ENCODE measurements at places on chromosomes 12 and 14. TPM values are rescaled to one million over a fixed set of nuclear protein-coding genes. Genes with fewer than 3 reads are reported as not detected.

DNA sequence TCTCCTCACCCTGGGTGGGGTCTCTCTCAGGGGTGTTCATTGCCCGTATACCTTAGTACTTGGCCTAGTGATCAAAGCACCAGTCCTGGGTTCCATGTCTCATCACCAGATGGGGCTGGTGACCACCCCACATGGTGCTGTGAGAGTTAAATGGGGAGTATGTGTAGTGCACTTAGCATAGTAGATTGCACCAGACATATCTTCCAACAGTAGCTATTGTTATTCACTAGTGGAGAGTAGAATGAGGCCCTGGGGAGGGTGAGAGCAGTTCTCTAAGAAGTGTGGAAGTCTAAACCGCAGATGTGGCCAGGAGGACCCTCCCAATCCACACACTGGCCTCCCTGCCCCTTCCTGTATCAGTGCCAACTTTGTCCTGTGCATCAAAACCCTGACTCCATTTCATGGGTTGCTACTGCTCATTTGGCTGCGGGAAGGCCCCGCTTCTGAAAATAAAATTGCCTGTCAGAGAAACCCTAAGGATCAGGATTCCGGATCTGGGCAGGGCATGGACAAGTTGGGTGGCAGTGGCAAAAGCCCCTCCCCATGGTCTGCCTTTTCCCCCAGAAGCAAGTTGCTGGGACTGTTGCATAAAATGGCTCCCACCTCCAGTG lies 4.4 kb downstream of the CD9 start:
- no peak for DNase-seq

GRCh38 chr12:102033991-102034745 lies 27.6 kb downstream of the WASHC3 start:
- DNase-seq, result no peak

DNA sequence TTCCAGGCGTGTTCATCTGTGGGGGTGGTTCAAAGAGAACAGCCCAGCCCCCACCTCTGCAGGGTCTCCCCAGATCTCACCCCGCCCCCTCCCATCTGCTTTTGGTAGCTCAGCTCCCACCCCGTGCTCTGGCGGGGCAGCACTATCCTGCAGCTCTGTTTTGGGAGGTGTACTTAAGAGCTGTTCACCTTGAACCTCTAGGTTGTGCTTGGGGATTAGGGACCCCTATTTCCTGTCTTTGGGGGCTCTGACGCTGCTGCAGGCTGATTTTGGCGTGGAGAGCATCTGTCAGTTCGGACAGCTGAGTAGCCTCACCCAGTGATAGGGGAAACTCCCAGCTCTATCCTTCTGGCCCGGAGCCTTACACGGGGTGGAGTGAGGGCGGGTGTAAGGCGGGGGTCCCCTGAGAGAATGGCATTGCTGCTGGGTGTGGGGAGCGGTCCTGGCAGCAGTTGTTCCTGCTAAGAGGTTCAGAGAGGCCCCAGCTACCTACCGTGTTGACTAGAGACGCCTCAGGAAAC lies 765 bp downstream of the TMEM120B start:
- no peak for DNase-seq

GRCh38 chr14:68950111-68950510 lies 29.0 kb downstream of the ACTN1 start:
- no peak for DNase-seq

DNA sequence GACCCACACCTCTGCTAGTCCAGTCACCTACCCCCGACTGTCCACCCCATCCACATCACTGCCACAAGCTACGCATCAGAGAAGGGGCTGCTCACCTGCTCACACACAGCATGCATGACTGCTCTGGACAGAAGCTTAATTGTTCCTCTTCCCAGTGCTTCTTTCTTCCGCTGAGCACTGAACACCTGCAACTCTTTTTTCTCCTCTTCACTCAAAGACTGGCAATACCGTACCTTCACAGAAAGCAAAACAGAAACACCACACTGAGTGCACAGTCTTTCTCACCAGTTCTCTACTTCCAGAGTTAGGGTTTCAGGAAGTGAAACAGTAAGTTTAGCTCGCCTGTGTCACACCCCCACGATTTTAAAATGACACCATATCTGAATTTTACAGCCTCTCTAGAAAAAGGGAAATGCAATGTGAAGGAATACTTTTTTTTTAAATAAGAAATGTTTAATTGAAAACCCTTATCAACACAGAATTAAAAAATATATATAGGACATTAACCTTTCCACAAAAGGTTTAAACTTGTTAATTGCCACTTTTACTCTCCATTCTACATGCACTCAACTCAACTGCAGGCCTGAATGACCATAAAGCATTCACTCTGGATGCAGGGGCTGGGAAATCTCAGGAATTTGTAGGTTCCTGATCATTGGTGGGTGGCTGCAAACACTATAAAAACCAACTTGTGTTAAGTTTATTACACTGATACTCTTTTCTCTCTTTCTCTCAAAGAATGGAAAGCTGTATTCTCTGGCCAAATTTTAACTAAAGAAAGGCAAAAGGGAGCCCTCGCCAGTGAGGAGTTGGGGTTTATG lies 120.0 kb downstream of the PRICKLE1 start:
- DNase-seq, result no peak

DNA sequence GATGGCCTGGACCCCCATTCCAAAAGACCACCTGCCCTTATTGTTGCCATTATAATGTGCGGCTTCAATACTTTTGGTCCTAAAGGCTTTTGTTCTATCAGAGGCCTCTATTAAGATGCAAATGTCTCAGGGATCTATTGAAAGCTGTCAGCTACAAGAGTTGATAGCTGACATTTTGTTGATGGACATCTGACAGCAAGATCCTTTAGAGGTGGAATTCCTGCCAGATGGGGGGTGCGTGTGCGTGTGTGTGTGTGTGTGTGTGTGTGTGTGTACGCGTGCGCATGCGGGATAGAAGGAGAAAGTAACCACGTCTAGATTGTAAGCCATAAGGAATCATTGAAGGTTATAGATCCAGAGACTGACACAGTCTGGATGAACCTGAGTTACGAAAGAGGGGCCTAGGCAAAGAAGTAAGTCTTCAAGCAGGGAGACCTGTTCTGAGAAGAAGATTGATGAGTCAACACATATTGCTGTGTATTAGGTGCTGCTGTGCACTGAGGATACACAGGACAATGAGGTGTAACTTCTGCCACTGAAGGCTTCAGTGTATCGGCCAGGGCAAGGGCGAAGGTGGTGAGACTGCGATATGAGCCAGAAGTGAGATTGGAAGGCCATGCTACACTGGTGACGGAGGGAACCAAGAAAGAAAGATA lies 89.2 kb downstream of the PRMT8 start:
- no peak for DNase-seq

GRCh38 chr12:71694099-71694820 lies 8.4 kb downstream of the TMEM19 start:
- DNase-seq, result no peak

DNA sequence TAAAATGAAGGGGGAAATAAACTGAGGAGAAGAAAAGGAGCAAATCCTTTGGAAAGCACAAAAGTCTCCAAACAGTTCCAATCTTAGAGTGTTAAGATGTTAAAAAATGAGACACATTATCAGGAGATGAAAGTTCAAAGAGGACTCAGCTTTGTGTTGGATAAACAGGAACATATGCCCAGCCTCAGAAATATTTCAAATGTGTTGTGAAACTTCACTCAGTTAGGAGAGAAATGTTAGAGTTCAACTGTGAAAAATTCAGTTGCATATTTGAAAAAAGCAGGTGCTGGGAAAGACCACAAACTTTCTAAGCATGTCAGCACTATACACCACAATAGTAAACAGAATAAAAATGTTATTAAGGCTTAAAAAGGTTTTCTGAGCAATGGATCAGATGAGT lies 136.8 kb upstream of the PRKD1 start:
- no peak for DNase-seq

GRCh38 chr12:1619587-1619986 lies 9.4 kb upstream of the WNT5B start:
- DNase-seq, result no peak

GRCh38 chr14:34685819-34686428 lies 28.5 kb downstream of the CFL2 start:
- DNase-seq, result no peak

- no peak for DNase-seq
Measured at GRCh38 chr12:97301576-97301975, 161.0 kb upstream of the RMST start.

- no peak for DNase-seq
Measured at GRCh38 chr12:7302266-7302986, 1.4 kb upstream of the ACSM4 start.

- no peak for DNase-seq
Measured at GRCh38 chr14:31207287-31207754, 272 bp downstream of the HECTD1 start.

- peak; percentile 48 for DNase-seq
Measured at GRCh38 chr12:81128930-81129554, 51.2 kb downstream of the ACSS3 start.

DNA sequence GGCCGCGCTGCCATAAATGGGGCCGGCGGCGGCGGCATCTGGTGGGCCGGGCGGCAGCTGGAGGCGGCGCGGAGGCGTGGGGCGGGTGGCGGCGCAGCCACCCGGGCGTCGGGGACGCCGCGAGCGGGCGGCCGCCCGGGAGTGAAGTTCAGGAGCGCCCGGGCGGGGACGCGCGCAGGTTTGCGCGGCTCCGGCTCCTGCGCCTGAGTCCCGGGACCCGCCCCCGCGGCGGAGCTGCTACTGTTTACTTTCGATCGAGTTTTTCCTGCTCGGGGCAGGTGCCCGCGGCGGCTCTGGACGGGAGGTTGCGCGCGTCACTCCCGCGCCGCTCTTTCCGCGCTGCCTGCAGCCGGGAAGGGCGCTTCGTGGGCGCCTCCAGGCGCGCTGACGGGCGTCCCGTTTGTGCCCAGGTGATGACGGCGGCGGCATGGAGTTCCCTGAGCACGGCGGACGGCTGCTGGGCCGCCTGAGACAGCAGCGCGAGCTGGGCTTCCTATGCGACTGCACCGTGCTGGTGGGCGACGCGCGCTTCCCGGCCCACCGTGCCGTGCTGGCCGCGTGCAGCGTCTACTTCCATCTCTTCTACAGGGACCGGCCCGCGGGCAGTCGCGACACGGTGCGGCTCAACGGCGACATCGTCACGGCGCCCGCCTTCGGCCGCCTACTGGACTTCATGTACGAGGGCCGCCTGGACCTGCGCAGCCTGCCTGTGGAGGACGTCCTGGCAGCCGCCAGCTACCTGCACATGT lies at the start of gene ZBTB42:
ZBTB42 (plus strand) TSS at position 331 of the 749 bp plus-strand sequence; CDS start at position 428, 97 bp downstream.
- peak; percentile 89 for DNase-seq

DNA sequence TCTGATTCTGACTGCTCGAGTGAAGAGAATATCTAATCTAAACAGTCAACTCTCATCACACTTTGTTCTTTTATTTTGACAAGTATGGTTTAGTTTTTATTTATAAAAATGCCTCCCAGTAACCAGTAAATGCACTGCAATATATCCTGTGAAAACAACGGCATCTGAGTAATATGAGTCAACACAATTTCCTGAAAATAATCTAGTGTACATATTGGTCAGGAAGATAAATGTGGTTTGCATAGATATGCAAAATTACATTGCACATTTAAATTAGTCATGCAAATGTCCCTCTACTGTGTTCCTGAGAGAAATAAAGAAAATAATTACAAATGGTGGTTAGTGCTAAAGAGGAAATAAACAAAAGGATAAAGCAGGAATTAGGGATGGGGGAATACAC lies 1190.7 kb upstream of the SEL1L start:
- DNase-seq, result no peak

DNA sequence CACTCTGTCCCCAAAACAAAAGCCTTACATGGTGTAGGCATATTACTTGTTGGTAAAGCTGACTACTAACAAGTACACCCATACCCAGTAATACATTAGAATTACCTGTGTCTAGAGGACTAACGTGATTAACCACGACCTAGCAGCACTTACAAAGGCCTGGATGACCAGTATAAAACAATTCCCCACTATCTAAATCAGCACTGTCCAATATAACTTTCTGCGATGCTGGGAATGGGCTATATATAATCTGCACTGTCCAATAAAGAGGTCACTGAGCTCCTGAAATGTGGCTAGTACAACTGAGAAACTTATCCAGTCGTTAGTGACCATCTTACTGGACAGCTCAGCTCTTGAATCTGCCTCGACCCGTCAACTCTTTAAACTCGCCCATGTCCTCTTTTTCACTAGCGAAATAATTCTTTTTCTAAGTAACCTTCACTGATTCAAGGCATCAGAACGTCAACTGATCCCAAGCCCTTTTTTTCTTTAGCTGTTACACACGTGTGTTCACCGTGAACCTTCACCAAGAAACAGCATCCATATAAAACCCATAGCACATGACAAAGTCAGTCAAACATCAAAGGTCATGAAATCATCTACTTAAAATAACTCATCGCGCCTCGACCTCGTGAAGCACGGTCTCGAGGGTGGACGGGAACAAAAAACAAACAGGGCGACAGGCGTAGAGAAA lies 905 bp upstream of the CIPC start:
- no peak for DNase-seq

DNA sequence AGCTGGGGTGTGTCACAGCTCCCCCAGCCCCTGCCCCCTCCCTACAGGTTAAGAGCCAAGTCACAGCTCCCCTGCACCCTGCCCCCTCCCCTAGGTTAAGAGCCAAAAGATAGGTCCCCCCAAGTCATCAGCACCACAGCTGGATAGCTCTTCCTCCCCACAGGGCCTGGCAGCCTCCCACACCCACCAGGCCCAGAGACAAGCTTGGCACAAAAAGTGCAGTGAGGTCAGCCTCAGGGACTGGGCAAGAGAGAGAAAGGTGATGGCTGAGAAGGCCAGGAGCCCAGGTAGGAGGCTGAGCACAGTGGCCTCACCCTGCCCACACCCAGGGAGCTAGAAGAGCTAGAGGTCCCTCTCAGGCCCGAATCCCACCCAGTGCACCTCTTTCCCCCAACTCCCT lies 8.7 kb downstream of the ITGA7 start:
- no peak for DNase-seq

- DNase-seq, result no peak
Measured at GRCh38 chr12:6249580-6249979, 49.4 kb downstream of the CD9 start.

DNA sequence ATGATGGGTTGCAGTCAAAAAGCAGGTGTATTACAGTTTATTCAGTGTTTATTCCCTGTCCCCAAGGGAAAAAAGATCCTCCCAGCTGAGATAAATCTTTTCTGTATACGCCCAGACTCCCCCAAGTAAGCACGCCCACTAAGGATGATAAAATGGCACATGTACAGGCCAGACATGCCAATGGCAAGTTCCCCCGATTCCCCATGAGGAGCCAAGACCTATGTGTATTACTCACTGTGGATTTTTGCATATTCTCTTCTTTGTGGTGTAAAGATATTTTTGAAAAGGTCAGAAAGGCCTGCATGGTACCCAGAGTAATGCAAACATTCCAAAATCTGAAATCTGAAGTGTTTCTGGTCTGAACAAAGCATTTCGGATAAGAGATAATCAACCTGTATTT lies 22.2 kb downstream of the NR2C1 start:
- DNase-seq, result no peak

Gene DNAI7
- polyA plus RNA-seq, result 0.34 TPM

Gene KRT6C
- polyA plus RNA-seq, result not detected

Gene MIPOL1
- 0.23 TPM for polyA plus RNA-seq

Gene SMCO2
- 0.21 TPM for polyA plus RNA-seq

Gene ASIC1
- polyA plus RNA-seq, result 28.4 TPM

Gene SLC2A14
- 0.39 TPM for polyA plus RNA-seq

Gene RFLNA
- not detected for polyA plus RNA-seq

Gene HOXC6
- polyA plus RNA-seq, result 9.1 TPM

Gene CCDC196
- polyA plus RNA-seq, result not detected

Gene AQP6
- 0.10 TPM for polyA plus RNA-seq

Gene XRCC3
- 10.7 TPM for polyA plus RNA-seq

Gene LPAR5
- polyA plus RNA-seq, result 0.03 TPM

Gene LLPH
- 9.1 TPM for polyA plus RNA-seq

Gene C14orf180
- not detected for polyA plus RNA-seq

Gene GDF3
- polyA plus RNA-seq, result not detected

Gene SVOP
- polyA plus RNA-seq, result 0.08 TPM
